ENCODE measurements at places on chromosomes 11 and 22. TPM values are rescaled to one million over a fixed set of nuclear protein-coding genes. Genes with fewer than 3 reads are reported as not detected.
A peak's percentile ranks its signal among the peaks of the same experiment; 100 is the strongest.

YPEL1 gene
- polyA plus RNA-seq = 19.6 TPM

APOBEC3H gene
- 0.33 TPM for polyA plus RNA-seq

CNGA4 gene
- 1.9 TPM for polyA plus RNA-seq

MYEOV gene
- polyA plus RNA-seq = 0.69 TPM

OR5P2 gene
- not detected for polyA plus RNA-seq

- DNase-seq = no peak
These were observed 61.7 kb downstream of the FBXO7 start for GRCh38 chr22:32536352-32536751.

DNA sequence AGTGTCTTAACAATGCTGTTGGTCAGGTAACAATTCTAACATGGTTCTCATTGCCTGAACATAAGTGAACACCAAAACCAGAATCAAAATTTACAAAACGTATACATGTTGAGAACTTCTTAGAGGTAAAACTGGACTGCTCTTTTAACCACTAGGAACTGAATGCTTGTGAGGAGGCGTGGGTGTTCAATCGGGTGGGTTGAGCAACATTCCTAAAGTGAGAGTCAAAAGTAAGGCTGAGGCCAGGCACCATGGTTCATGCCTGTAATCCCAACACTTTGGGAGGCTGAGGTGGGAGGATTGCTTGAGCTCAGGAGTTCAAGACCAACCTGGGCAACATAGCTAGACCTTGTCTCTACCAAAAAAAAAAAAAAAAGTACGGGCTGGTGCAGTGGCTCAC lies 11.5 kb downstream of the PPME1 start:
- DNase-seq = no peak

DNA sequence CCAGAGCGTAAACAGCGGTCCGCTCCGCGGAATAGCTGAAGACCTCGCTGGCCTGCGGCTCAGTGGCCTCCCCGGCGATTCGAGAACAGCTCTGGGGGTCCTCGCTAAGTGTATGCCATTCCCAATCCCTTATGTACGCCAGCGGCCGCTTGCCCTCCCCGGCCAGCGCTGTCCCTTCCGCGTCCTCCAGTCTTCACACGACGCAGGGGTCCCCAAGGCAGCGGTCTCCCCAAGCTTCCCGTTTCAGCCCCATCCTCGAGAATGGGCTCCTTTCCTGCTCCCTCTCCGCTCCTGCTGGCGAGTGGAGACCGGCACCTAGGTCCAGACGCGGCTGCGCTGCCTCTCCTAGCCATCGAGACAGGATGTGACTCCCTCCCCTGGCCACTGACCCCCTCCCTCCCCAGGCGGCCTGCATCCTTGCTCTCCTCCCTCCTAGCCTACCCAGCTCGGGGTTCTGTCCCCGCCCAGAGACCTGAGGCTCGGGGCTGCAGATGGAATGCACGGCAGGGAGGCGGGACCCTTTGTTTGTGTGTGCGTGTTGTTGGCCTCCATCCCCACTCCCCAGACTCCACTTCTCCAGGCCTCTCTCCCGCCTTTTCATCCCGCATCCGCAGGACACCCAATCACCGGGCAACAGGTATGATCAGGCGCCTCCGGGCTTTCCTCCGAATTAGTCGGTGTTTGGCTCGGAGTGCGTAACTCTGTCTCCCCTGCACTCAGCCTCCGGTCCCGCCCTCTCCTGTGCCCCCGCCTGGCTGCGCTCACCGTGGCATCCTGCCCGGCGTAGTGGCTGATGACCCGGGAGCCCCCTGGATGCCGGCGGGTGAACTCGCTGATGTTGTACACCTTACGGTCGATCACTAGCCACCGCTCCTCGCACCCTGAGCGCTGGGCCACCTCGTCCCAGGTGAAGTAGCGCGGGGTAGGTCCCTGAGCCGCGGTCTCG lies 740 bp downstream of the FADS1 start:
- peak; percentile 60 for DNase-seq

DNA sequence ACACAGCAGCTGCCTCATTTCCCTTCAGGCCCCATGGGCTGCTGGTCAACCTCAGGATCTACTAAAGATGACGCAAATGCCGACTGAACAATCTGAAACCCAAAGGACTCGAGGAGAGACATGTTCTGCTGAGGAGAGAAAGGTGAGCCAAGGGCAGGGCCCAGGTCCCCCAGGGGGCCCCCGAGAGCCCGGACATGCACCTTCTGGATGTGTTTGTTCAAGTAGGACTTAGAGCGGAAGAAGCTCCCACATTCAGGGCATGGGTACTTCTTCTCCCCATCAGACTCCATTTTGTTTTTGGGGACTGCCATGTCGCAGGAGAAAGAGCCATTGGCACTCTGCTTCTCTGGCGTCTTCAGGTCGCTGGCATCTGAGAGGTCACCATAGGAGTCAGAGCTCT lies 19.3 kb downstream of the PATZ1 start:
- no peak for DNase-seq

- DNase-seq = no peak
These were observed 166.2 kb downstream of the LDLRAD3 start for GRCh38 chr11:36109850-36110606.

- DNase-seq = no peak
These were observed 311.3 kb downstream of the C11orf87 start for GRCh38 chr11:109733245-109733644.

GRCh38 chr11:64233913-64234586 lies at the start of gene VEGFB:
VEGFB (plus strand) TSS chr11:64234584; CDS start chr11:64234834, 250 bp downstream.
- DNase-seq = no peak

GRCh38 chr11:57699813-57700212 lies 12.2 kb downstream of the MED19 start:
- DNase-seq = no peak

GRCh38 chr11:120564573-120565311 lies 53.2 kb downstream of the GRIK4 start:
- no peak for DNase-seq

Data from right lung (tissue), 10 donors.